Left kidney (tissue), 8 donors: ENCODE measurements at places on chromosomes 7 and 10. TPM values are rescaled to one million over a fixed set of nuclear protein-coding genes. Genes with fewer than 3 reads are reported as not detected.

Gene GPRIN2
- 4.0 TPM for polyA plus RNA-seq

Gene FAM185A
- polyA plus RNA-seq, result 14.0 TPM

Gene GPNMB
- polyA plus RNA-seq, result 22.1 TPM

Gene ODAD2
- polyA plus RNA-seq, result 1.5 TPM

Gene PNLIP
- not detected for polyA plus RNA-seq

Gene JAKMIP3
- 0.25 TPM for polyA plus RNA-seq

Gene CPA1
- polyA plus RNA-seq, result 1.9 TPM

Gene NYAP1
- 1.6 TPM for polyA plus RNA-seq

Gene NUTM2E
- polyA plus RNA-seq, result 0.18 TPM

Gene OR2A1
- 1.2 TPM for polyA plus RNA-seq

Gene TMEM213
- polyA plus RNA-seq, result 39.2 TPM

Gene ELMO1
- polyA plus RNA-seq, result 9.8 TPM

Gene ANXA11
- 115 TPM for polyA plus RNA-seq

Gene ERV3-1
- 70.3 TPM for polyA plus RNA-seq

Gene SPDYE6
- 6.3 TPM for polyA plus RNA-seq

Gene TSPAN33
- 61.0 TPM for polyA plus RNA-seq

Gene DRGX
- polyA plus RNA-seq, result not detected

Gene AUTS2
- polyA plus RNA-seq, result 110 TPM

Gene FOXI2
- polyA plus RNA-seq, result 1.2 TPM

Gene GLI3
- 18.9 TPM for polyA plus RNA-seq

Gene KLF14
- polyA plus RNA-seq, result 0.76 TPM
